ENCODE measurements at places on chromosomes 6 and 20.

GRCh38 chr20:47228654-47229053 is 127.8 kb downstream of the ZMYND8 start:
- no peak for DNase-seq

DNA sequence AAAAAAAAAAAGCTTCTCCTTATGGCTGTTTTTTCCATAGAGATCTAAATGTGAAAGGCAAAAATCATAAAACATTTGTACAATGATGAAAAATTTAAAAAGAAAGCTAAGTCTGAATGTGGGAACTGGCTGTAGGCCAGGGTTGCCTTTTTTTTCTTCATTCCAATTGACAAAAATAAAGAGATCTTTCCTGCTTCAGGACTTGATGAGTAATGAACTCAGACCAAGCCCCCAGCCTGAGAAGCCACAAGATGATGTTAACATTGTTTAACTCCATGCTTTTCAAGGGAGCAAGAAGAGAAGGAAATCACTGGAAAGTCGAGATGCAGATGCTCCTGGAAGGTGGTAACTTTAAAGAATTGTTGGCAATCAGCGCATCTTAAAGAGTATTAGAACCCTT is 41.4 kb downstream of the TRMT6 start:
- DNase-seq: no peak

DNA sequence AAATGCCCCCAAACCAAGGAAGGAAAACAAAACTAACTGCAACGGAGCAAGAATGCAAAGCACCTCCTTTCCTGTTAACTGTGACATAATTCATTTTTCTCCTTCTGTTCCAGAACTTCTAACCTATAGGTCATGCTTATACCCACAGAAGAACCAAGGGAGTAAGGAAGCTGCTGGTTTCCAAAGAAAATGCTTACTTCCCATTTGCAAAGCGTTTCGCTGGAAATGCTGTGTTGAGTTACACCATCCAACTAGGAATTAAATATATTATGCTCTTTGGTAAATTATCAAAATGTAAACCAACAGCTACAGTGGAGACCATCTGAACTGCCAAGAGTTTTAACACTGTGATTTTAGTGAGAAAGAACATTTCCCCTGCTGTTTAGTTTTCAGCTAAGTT is 42.9 kb downstream of the ATXN1 start:
- no peak for DNase-seq

GRCh38 chr20:39291301-39291700 is 329.2 kb downstream of the DHX35 start:
- no peak for DNase-seq

GRCh38 chr6:6681075-6681849 is 92.7 kb downstream of the LY86 start:
- no peak for DNase-seq

DNA sequence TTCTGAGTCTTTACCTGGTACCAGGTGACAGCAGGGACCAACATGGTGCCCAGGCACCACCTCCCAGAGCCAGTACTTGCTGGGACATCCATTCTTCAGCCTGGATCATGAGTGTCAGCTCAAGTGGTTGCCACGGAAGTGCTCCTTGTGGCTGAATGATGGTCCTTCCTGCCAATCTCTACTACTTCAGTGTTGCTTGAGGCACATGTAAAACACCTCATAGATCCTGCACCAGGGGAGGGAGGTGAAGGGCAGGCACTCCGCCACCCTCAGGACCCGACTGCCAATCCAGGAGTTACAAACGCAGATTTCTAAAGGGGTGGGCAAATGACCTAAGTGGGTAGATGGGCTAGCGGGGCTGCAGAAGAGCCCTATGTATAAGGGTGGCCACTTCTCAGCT is 226.0 kb downstream of the PREX1 start:
- no peak for DNase-seq

DNA sequence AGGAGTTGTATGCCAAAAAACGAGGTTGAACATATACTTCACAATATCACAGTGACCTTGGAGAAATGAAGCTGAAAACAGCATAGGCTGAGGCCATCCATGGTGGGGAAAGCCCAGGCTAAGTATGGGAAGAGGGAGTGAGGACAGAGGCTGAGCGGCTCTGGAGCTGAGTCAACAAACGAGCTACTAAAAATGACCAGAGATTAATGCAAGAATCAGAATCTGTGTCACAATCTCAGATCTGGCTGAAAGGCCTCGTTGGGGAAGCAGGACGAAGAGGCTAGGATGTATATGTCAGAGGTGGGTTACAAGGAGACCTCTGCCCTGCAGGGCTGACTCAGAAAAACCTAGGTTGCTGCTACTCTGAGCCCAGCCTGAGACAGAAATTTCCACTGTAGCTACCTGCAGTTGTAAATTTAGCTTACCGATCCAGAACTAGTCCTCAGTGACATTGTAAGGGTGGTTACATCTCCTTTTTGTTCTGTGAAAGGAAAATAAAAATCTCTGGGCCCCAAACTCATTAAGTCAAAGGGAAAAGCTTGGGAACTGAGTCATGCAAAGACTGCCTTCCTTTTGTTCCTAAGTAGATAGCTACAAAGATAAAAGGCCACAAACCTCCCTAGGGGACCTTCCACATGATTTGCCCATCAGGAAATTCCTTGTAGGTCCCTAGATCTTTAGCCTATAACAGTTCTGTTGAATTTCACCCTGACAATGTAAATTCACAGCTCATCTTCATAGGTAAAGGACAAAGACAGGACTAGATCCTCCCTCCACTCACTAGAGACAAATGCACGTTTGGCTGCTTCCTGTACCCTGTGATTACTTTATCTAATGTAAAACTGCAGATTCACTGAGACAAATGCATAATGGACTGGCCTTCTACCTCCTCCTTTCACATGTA is 8.5 kb upstream of the TUBB2A start:
- no peak for DNase-seq

DNA sequence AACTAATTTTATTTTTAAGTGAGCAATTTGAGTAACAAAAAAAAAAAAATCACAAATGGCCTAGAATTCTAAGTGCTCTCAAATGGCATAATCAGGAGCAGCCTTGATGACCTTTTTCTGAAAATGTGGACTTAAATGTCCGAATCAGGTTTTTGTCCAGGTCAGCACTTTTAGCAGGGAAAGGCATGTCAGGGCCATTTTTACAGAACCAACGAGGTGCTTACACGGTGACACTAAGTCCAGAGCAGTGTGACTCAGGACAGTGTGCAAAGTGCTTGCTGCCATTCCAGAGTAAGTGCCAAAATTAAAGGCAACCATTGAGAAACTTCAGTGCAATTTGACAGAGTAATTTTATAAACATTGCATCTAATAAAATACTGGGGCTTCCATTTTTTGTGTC is 127.8 kb downstream of the KIF16B start:
- DNase-seq: no peak

GRCh38 chr6:43089874-43090558 is 13.9 kb downstream of the PTK7 start:
- no peak for DNase-seq

DNA sequence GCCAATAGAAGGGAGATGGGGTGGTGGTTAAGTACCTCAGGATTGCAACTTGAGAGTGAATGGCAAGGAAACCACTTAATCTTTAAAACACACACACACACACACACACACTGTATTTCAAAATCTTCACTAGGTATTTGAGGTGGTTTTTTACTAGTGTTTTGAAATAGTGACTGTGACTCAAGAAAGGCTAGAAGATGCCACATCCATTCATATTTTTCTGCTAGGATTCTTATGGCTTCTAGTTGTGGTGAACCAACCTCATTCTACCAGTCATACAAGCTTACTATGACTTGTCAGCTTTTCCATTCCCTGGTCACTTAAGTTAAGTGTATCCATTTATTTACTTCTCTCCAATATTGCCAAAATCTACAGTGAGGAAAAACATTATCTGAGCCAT is 519.4 kb upstream of the JAG1 start:
- no peak for DNase-seq
